ENCODE measurements at places on chromosomes 12 and 14. TPM values are rescaled to one million over a fixed set of nuclear protein-coding genes. Genes with fewer than 3 reads are reported as not detected.

Gene RNASE3
- not detected for total RNA-seq

Gene BRI3BP
- total RNA-seq = 14.1 TPM

Gene CHST11
- total RNA-seq = 20.6 TPM

Gene PIWIL1
- not detected for total RNA-seq

Gene ZDHHC22
- not detected for total RNA-seq

Gene PELI2
- 2.1 TPM for total RNA-seq

Gene LRRC10
- not detected for total RNA-seq

Gene NELL2
- 0.20 TPM for total RNA-seq

GRCh38 chr12:50689437-50689836, 74.5 kb upstream of the ATF1 start:
- DNase-seq = no peak

- no peak for DNase-seq
Measured at GRCh38 chr12:79451365-79451764, 239.4 kb downstream of the PAWR start.

- DNase-seq = no peak
Measured at GRCh38 chr14:33836900-33837577, 113.8 kb downstream of the EGLN3 start.

DNA sequence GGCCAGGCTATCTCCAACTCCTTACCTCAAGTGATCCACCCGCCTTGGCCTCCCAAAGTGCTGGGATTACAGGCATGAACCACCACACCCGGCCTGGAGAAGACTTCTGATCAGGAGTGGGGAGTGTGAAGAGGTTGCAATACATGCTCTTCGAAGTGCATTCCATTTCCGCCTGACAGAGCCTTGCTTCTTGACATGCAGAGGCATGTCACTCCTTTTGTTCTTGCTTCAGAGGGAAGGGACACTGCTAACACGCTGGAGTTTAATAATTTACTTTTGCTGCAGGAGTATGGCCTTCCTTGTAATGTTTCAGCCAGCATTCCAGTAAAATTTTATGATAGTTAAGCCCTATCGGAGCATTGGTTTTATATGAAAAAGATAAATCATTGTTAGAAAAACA, 74.9 kb downstream of the SLC25A47 start:
- DNase-seq = peak; percentile 85

GRCh38 chr12:111761099-111761498, 5.6 kb upstream of the ALDH2 start:
- DNase-seq = no peak

GRCh38 chr12:7072554-7072953, 12.0 kb downstream of the C1S start:
- no peak for DNase-seq

- peak; percentile 75 for DNase-seq
Measured at GRCh38 chr14:50801706-50802105, 29.3 kb downstream of the NIN start.

- no peak for DNase-seq
Measured at GRCh38 chr14:103730490-103731035, 15.0 kb downstream of the ZFYVE21 start.

GRCh38 chr12:132003846-132004245, 54.1 kb downstream of the EP400 start:
- DNase-seq = peak; percentile 60

- no peak for DNase-seq
Measured at GRCh38 chr12:9227950-9228349, 19.8 kb upstream of the PZP start.

- DNase-seq = no peak
Measured at GRCh38 chr12:132507656-132508490, 17.9 kb downstream of the FBRSL1 start.

DNA sequence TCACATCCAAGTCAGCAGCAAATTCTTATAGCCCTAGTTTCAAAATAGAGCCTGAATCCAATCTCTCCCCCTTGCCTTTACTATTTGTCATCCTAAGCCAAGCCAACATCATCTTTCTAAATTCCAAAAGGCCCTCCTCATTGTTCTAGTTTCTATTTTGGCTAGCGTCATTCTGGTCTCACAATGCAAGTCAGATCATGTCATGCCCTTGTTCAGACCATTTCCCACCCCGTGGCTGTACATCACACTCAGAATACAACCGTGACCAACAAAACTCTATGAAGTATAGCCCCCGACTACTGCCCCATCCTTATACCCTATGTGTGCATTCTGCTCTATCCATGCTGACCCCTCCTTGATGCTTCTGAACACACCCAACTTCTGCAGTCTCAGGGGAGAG, 12.3 kb upstream of the GNG2 start:
- no peak for DNase-seq

DNA sequence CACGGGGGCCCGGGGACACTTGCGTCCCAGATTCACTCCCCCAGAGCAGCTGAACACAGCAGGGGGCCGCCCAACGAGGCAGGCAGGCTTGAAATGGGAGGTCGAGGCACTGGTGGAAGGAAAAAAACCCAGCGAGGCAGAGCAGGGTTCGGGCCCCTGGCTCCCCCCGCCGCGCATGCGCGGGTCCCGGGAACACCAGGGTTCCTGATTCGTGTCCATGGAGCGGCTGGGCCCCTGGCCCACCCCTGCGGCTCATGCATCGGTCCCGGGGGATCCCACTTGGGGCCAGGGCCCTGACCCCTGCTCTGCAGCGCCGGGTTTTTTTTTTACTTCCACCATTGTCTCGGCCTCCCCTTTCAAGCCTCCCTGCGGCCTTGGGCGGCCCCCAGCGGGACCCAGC, 321.5 kb downstream of the ALG10 start:
- no peak for DNase-seq

DNA sequence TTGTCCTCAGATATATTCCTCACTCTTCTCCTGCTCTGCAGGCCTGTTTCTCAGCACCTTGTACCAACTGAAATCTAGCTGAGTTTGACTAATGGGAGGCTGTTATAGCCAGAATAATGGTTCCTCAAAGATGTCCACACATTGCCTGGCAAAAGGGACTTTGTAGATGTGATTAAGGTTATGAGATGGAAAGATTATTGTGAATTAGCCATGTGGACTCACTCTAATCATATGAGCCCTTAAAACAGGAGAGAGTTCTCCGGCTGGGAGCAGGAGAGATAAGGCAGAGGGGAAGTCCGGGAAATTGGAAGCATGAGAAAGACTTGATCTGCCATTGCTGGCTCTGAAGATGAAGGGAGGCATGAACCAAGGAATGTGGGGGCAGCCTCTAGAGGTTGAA, 40.0 kb upstream of the KTN1 start:
- no peak for DNase-seq

DNA sequence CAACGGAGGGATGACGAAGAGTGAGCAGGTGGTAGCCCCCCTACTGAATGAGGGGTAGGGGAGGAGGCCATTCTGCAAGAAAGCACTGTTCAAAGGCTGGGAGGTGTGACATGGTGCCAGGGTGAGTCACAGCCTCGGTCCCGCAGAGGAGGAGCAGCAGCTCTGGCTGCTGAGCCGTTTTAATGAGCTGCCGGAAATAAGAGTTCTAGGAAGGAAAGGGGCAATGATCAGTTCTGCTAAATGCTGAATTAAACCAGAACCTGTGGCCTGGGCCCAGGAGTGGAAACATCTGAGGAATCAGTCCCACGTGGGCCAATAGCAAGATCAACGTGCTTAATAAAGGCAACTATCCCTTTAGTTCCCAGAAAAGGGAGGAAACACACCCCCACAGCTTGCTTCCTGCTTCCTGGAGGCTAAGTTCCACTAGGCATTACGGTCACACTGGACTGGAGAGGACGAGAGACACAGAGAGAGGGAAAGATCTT, 3.6 kb downstream of the ABCD4 start:
- DNase-seq = peak; percentile 23

GRCh38 chr12:48934312-48934706, 9.0 kb upstream of the FKBP11 start:
- DNase-seq = no peak
